ENCODE measurements at places on chromosomes 1 and 21. TPM values are rescaled to one million over a fixed set of nuclear protein-coding genes. Genes with fewer than 3 reads are reported as not detected.

DNA sequence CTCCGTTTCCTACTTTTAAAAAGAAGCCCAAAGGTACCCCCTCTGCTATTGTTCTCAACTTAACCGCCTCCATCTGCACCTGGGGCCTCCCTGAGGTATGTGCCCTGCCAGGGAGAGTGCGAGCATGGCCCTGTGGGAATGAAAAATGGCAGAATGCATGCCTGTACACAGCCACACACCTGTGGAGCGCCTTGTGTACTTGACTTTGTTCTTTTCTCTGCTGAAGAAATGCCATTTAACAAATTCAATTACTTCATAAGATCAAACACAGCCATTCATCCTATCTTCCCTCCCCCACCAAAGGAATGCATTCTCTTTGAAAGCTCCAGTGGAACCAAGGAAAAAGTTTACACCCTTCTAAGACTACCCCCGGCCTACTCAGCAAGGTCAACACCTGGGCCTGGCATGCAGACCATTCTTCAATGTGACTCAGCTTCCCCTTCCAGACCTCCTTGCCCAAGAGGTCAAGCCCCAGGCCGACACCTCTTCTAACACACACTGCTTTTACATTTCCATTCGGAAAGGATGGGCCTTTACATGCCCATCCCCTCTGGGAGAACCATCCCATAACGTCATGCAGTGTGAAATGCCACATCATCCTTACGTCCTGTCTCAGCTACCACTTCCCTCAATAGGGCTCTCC is 123.7 kb downstream of the SMYD2 start:
- no peak for DNase-seq

- no peak for DNase-seq
These were observed 6.3 kb upstream of the TENT5C start for GRCh38 chr1:117599286-117600221.

DNA sequence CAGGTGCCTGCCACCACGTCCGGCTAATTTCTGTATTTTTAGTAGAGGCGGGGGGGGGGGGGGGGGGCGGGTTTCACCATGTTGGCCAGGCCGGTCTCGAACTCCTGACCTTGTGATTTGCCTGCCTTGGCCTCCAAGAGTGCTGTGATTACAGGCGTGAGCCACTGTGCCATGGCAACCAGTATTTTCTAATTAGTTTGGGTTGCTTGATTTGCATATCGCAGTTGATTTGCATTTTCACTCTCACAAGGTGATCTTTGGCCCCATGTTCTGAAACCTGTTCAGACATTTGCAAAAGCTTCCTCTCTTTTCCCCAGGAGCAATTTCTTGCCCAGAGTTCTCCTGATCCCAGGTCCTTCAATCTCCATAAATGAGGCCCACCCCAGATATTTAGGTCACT is 1.7 kb downstream of the TOR3A start:
- no peak for DNase-seq

DNA sequence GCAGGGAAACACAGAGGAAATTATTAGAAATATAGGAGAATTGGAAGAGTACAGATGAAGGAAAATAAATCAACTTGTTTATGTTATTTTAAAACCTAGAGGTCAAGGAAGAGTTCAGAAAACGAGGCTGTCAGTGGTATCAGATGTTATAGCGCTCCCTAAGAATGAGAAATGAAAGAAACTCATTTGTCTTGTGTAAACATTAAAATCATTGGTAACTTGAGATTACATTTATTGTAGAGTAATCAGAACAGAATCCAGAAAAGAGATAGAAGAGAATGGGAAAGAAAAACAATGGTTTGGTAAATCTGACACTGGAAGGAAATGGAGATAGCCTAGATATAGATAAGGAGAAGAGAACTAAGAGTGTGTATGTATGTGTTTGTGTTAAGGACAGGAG is 106.4 kb downstream of the ATF6 start:
- DNase-seq: no peak

LCE1B gene
- not detected for total RNA-seq

HES3 gene
- total RNA-seq: not detected

MYOG gene
- not detected for total RNA-seq

PLOD1 gene
- 13.6 TPM for total RNA-seq

CFHR4 gene
- not detected for total RNA-seq

- DNase-seq: no peak
These were observed 14.6 kb downstream of the C1orf198 start for GRCh38 chr1:230853731-230854130.

DNA sequence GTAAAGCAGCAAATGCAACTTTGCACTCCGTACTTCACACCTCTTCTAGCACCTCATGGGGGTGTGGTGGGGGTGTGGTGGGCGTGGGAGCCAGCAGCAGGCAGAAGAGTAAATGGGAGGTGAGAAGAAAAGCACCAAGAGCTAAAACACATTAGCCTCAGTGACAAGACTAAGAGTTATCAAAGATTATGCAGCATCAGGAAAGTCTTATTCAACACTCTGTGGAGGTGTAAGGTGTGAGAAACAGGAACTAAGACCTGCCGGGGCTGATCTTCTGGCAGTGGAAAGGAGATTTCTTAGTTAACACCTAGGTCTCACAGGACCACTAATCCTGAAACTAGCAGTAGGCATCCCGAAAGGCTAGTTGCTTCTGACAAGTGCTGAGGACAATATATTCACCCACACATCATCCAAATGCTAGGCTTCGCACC is 9.9 kb downstream of the TGFBR3 start:
- peak; percentile 71 for DNase-seq

GRCh38 chr1:174276087-174276486 is 116.8 kb downstream of the RABGAP1L start:
- DNase-seq: no peak

GRCh38 chr1:207109004-207109403 is 5.0 kb downstream of the C4BPA start:
- DNase-seq: no peak

SPRR2E gene
- not detected for total RNA-seq

NOS1AP gene
- 0.21 TPM for total RNA-seq

DNA sequence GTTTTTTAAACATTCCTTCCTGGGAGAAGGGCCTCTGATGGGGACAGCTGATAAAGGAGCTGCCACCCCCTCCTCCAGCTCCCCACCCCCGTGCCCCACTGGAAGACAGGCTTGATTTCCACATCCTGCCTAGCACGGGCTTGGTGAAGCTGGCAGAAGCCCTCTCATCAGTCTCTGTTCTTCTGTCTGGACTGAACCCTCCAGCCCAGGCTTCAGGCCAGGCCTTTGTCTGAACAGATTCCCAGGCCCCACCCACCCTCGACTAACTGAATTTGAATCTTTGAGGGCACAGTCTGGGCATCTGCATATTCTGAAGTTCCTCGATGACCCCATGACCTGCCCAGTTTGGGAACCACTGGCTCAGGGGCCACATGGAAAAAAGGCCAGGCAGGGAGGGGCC is 75.3 kb downstream of the CD58 start:
- DNase-seq: no peak

GRCh38 chr1:32447469-32448185 is 17.2 kb upstream of the ZBTB8B start:
- DNase-seq: no peak

CRB1 gene
- 0.48 TPM for total RNA-seq

- DNase-seq: no peak
These were observed 62.8 kb upstream of the NEK2 start for GRCh38 chr1:211738096-211738690.

DNA sequence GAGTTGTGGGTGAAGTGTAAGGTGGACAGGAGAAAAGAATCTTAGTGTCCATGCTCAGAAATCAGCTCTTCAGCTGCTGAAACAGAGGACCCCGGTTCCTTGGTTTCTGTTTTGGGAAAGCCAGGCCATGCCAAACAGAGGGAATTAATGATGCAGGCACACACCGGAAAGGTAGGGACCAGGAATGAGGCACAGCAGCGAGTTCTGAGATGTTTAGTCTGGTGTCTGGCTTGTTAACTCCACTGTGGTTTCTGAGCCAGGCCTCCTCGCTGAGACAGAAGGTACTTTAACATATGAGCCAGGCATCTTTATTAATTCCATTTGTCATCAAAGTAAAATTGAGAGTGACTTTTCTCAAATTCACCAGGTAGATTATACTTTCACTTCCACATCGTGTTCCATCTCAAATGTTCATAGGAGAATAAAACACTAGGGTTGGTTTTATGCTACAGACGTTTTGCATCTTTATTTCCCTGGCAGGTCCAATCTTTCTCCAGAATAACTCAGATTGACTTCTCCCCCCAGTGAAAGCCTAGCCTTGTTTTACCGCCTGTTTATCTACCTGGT is 23.5 kb downstream of the LRRC8D start:
- DNase-seq: peak; percentile 30

CXADR gene
- total RNA-seq: 0.23 TPM

FAM43B gene
- total RNA-seq: not detected

DNA sequence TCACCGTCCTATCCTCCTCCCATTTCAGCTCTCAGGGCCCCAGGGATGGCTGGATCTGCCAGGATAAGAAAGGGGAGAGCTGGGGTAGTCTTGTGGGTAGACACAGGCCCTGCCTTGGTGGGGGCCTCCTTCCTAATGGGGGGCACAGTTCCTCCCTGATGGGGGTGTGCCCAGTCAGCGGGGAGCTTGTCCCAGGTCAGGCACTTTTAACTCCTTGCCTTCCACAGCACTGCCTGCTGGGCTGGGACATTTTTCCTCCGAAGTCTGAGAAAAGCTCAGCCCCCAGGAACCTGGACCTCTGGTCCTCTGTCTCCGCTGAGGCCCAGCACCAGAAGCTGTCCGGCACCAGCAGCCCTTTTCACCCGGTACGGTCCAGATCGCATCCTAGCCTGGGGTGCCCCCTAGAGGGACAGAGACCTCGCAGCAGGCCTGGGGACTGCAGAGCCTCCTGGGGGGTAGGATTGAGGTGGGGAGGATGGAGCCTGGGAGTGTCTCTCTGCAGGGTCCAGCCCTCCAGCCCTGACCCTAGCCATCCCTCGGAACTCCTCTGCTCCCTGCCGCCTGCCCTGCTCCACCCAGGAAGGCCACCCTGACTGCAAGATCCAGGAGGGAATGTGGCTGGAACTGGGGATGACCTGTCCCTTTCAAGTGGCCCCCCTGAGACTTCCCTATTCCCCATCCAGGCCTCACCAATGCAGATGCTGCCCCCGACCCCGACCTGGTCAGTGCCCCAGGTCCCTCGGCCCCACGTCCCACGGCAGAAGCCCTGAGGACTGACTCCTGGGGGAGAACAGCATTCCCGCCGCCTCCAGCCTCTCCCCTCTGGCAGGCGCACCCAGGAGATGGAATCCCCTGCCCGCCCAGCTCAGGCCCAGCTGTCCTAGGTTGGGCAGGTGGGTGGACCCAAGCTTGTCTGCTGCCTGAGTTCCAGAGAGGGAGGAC is 12.0 kb downstream of the MIIP start:
- DNase-seq: peak; percentile 65

- DNase-seq: no peak
These were observed 36.7 kb upstream of the GOLT1A start for GRCh38 chr1:204250428-204251030.

- no peak for DNase-seq
These were observed 127.1 kb downstream of the S1PR1 start for GRCh38 chr1:101363891-101364318.

- DNase-seq: peak; percentile 88
These were observed 14.0 kb upstream of the THEMIS2 start for GRCh38 chr1:27858072-27858948.

TMEM52 gene
- total RNA-seq: 1.0 TPM

GRCh38 chr21:45267390-45267760 is 20.3 kb downstream of the POFUT2 start:
- DNase-seq: no peak

DNA sequence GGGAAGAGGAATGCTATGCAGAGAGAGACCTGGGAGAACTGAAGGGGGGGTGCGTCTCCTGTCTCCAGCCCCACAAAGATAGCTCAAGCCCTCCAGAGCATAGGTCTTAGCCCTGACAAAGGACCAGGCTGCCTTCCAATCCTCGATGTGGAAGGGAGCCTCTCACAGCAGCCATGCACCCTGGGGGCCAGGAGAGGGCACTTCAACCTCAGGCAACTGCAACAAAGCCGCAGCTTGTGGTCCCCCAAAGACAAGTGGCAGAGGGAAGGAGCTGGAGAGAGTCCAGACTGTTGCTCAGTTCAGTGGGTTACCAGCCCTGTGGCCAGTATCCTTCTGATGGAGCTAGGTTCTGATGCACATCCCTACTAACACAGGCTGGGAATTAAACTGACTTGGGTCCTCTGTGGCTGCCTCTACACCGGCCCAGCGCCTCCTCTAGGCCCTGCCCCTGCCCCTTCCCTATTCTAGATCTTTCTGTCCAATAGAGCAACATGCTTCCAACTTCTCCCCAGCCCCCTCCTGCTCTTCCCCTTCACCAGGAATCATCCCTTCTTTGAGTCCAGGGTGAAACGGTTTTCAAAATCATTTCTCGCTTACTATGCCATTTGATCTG is 100.7 kb upstream of the SPATA6 start:
- DNase-seq: peak; percentile 21

GRCh38 chr1:93148001-93148400 is 32.2 kb downstream of the TMED5 start:
- DNase-seq: no peak

GRCh38 chr1:219660666-219661463 is 48.0 kb upstream of the ZC3H11B start:
- DNase-seq: peak; percentile 59

CHRNB2 gene
- total RNA-seq: not detected

- peak; percentile 97 for DNase-seq
These were observed at the start of gene IFT25 for GRCh38 chr1:53945433-53946251. Gene IFT25, minus strand, starts transcription at chr1:53945699. Its CDS starts 5,617 bp downstream, at chr1:53940082.

COL11A1 gene
- not detected for total RNA-seq

GRCh38 chr21:44299085-44299457 is 782 bp upstream of the PFKL start:
- DNase-seq: no peak

DNA sequence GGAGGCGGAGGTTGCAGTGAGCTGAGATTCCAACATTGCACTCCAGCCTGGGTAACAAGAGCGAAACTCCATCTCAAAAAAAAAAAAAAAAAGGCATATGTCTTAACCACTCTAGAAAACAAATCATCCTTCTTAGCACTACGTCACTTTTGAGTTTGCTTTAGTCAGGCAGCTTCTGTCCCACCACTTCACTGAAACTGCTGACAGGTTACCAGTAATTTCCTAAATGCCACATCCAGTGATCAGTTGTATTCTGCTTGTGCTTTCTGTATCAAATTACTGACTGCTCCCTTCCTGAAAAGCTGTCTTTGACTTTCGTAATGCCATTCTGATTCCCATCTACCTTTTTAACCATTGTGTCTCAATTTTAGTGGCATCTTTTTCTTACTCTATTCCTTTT is 21.7 kb downstream of the RCOR3 start:
- DNase-seq: peak; percentile 21

DNA sequence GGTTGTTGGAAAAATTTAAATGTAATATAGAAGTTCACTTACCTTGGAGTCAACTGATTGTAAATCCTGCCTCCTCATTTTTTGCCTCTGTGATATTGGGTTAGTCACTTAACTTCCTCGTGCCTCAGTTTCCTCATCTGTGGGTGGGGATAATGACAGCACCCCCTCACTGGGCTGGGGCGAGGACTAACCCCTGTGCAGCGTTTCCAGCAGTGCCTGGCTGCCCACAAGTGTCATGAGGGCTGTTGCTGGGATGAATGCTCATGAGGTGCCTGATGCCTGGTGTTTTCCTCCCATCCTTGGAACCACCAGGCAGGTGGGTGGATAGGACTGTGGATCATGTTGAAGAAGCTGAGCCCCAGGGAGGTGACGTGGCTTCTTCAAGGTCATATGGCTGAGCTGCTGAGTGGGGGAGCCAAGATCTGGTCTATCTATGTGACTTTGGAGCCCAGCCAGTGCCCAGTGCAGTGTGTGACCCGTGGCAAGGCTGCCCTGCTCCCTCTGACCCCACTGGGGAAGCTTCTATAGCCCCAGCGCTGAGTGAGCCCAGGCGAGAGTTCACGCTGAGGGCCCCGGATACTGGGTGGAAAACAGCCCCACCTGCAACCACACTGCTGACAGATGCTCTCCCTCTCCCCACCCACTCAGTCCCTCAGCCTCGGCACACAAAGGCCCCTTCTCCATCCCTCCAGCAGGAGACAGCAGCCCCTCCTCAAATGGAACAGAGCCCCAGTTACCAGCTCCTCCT is 446.0 kb downstream of the PTPRU start:
- no peak for DNase-seq

All from activated T-cell treated with anti-CD3 and anti-CD28 coated beads, Interleukin-2, amount 50 U/mL, for 72 hours (primary cell).